SJSA1 (cell line): ENCODE measurements at places on chromosomes 16 and 17. TPM values are rescaled to one million over a fixed set of nuclear protein-coding genes. Genes with fewer than 3 reads are reported as not detected.
A peak's percentile ranks its signal among the peaks of the same experiment; 100 is the strongest.

DNA sequence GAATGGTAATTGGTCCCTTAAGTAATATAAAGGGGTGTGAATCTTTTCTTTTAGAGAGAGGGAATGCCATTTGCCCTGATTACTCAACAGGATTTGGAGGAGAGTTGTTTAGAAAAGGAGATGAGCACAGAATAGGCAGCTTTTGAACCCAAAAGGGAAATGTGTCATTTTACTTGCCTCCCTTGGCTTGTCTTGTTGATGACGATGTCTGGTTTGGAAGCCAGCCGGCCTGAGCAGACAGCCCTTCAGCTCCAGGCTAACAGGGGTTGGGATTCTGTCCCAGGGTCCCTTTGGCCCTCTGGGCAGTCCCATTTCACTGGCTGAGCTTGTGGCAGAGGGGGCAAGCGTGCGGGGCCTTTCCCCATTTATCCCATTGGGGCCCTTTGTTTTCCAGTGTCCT lies 22.3 kb upstream of the PRKAR1A start:
- no peak for DNase-seq

DNA sequence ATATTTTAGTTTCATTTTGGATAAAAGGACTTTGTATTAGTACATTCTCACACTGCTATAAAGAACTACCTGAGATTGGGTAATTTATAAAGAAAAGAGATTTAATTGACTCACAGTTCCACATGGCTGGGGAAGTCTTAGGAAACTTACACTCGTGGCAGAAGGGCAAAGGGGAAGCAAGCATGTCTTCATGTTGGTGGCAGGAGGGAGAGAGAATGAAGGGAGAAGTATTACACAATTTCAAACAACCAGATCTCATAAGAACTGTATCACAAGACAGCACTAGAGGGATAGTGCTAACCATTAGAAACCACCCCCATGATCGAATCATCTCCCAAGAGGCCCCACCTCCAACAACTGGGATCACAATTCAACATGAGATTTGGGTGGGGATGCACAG lies 142.9 kb downstream of the USP31 start:
- DNase-seq: no peak

NCBP3 gene
- total RNA-seq: 16.0 and 16.8 TPM in 2 replicates

GRCh38 chr17:72404872-72405271 lies 284.1 kb downstream of the SOX9 start:
- DNase-seq: peak; percentile 24

DNA sequence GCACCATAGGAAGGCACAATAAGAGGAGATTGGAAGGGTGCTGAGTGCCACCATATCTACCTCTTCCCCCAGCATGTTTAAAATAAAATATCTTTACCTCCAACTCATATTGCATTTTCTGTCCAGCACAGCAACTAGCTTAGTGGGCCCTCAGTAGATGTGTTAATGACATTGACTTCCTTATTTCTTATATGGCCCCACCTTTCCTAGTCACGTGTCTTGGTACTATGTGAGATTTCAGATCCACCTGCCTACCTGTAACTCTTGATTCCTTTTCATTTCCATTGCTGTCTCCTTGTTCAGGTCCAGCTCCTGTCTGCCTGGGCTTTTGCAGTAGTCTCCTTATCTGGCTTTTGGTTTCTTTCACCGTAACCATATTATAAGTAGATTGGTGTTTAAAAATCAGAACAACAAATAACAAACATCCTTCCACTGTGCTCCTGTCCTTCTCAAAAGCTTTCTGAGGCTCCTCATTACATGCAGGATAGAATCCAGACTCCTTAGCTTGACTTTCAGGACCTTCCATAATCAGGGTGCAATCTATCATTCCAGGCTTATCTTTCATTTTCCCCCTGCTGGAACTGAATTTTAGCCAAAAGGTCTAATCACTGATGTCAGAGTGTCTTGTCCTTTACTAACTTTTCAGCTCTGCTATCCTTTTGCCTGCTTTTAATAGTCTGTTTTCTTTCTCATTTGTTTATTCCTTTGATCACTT lies 71.3 kb downstream of the FTO start:
- no peak for DNase-seq

GRCh38 chr17:12955521-12955920 lies 62.3 kb downstream of the ELAC2 start:
- DNase-seq: no peak

DNA sequence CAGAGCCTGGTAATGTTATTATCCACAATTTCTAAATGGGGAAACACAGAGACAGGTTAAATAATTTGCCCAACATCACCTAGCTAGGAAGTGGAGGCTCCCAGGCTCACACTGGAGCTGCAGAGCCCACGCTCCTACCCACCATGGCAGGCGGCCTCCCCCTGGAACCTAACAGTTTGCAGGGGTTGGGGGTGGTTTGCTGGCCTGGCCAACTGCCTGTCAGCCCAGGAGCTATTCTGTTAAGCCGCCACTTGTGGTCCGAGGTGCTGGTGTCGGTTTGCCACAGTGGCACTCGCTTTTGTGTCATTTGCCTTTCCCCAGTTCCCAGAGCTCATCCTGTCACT lies 3.6 kb downstream of the PRCD start:
- no peak for DNase-seq

C17orf107 gene
- 0.18 TPM in 1 of 2 replicates, not detected in the other for total RNA-seq

- no peak for DNase-seq
These were observed 174.2 kb downstream of the KIF2B start for GRCh38 chr17:53996890-53997289.

DNA sequence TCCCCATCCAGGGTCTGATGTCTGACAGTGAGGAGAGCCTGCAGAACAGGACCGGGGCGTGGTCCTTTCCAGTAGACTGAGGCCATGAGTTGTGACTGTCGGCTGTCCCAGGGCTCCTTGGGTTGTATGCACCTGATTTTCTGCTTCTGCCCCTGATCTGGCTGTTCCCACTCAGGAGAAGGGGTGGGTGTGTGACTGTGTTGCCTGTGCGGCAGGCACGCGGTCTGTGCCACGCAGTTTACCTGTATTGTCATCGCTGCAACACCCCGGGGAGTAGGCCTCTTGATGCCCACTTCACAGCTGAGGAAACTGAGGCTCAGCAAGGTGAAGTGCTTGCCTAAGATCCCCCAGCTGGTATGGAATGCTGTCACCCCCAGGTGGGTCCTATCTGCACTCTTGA lies 1.4 kb downstream of the CRISPLD2 start:
- no peak for DNase-seq

DNA sequence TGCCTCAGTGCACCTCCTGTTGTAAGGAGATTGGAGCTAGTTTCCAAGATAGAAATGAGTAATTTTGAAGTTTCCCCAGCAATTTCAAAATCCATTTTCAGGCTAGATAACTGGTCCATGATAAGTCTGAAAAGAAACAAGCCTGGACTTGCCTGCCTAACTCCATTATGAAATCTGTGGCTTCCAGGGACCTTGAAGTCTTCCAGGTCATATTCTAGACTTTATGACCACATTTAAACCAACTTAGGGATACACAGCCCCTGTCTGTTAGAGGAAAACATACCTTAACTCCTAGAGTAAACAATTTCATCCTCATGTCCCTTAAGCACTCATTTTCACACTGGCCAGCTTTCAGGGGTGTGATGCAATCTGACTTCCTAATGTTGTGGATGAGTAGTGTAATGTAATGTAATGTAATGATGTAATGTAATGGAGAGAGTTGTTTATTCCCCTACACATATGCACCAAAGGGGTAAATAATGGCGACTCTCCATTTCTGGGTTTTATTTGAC lies 96.7 kb upstream of the FAM20A start:
- no peak for DNase-seq

TP53TG3C gene
- not detected in 2 replicates for total RNA-seq

- no peak for DNase-seq
These were observed 136.1 kb downstream of the HS3ST3A1 start for GRCh38 chr17:13465678-13466077.

GRCh38 chr16:14013145-14013570 lies 58.0 kb upstream of the MRTFB start:
- no peak for DNase-seq

- DNase-seq: peak; percentile 46
These were observed 1.3 kb upstream of the KRTAP4-9 start for GRCh38 chr17:41103896-41104295.

- peak; percentile 69 for DNase-seq
These were observed 707 bp downstream of the NUFIP2 start for GRCh38 chr17:29292992-29293889.

- DNase-seq: no peak
These were observed 18.8 kb upstream of the ERN1 start for GRCh38 chr17:64148699-64149098.

DNA sequence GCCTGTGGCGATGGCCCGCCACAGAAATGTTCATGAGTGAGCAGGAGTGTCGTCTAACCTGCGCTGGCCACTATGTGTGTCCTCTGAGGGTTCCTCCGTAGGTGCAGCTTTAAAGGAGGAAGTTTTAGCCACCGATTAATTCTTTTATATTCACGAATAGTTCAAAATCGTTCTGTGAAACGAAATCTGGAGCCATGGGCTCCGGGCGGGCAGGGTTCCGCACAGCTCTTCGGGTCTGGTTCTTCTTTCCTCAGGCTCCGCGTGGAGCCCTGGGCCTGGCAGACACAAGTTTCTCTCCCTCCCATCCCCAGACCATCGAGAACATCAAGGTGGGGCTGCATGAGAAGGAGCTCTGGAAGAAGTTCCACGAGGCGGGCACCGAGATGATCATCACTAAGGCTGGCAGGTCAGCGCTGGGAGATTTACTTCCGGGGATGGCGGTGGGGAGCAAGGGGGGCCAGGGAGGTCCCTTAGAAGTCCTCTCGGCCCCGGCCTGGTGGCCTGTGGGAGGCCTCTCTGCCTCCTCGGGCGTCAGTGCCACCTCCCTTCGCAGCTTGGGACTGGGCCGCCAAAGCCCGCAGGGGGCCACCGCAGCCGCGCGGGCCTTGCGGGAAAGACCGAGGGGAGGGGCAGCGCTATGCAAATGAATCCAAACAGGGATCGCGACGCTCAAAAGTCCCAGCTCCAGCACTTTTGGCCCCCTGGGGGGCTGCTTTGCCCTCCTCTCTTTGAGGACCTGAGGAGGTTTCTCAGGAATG lies 5.2 kb downstream of the TBX4 start:
- DNase-seq: peak; percentile 39

DNA sequence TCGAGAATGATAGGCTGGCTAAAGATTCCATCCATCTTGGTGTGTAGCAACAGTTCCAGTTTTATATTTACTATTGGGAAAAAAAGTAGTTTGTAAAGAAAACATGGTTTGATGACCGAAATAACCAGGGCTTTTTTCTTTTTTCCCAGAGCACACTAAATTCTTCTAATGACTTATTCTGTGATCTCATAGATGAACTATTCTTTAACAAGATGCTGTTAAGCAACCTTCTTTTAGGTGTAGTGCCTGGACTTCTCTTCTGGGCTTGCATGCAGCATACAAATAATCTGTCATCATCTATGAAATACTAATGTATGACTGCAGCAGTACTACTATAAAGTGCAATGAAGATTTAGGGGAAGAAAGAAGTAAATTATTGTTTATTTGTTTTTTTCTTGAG lies 11.0 kb upstream of the CAPNS2 start:
- DNase-seq: no peak

ZP2 gene
- total RNA-seq: not detected in 2 replicates

DNA sequence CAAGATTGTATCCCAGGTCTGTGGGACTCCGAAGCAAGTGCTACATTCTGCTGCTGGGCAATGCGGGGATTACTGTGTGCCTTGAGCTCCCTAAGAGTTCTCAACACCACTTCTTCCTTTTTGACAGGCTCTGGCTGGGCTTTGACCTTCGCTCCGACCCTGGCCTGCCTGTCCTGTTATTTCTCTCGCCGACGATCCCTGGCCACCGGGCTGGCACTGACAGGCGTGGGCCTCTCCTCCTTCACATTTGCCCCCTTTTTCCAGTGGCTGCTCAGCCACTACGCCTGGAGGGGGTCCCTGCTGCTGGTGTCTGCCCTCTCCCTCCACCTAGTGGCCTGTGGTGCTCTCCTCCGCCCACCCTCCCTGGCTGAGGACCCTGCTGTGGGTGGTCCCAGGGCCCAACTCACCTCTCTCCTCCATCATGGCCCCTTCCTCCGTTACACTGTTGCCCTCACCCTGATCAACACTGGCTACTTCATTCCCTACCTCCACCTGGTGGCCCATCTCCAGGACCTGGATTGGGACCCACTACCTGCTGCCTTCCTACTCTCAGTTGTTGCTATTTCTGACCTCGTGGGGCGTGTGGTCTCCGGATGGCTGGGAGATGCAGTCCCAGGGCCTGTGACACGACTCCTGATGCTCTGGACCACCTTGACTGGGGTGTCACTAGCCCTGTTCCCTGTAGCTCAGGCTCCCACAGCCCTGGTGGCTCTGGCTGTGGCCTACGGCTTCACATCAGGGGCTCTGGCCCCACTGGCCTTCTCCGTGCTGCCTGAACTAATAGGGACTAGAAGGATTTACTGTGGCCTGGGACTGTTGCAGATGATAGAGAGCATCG lies 2.4 kb downstream of the SLC16A13 start:
- no peak for DNase-seq

SLC13A2 gene
- total RNA-seq: not detected in 2 replicates

- peak; percentile 79 for DNase-seq
These were observed 5.2 kb upstream of the OR1F1 start for GRCh38 chr16:3182608-3183444.

- no peak for DNase-seq
These were observed 30.2 kb upstream of the CBLN1 start for GRCh38 chr16:49311823-49312222.

GRCh38 chr17:55540414-55541091 lies 29.3 kb upstream of the SMIM36 start:
- no peak for DNase-seq

GRCh38 chr17:30290696-30291542 lies 825 bp downstream of the BLMH start:
- peak; percentile 69 for DNase-seq

ABCA6 gene
- total RNA-seq: not detected in 2 replicates

TBC1D3H gene
- total RNA-seq: not detected in 2 replicates

GRCh38 chr17:43931062-43931571 lies 11.2 kb downstream of the PPY start:
- DNase-seq: no peak

DNA sequence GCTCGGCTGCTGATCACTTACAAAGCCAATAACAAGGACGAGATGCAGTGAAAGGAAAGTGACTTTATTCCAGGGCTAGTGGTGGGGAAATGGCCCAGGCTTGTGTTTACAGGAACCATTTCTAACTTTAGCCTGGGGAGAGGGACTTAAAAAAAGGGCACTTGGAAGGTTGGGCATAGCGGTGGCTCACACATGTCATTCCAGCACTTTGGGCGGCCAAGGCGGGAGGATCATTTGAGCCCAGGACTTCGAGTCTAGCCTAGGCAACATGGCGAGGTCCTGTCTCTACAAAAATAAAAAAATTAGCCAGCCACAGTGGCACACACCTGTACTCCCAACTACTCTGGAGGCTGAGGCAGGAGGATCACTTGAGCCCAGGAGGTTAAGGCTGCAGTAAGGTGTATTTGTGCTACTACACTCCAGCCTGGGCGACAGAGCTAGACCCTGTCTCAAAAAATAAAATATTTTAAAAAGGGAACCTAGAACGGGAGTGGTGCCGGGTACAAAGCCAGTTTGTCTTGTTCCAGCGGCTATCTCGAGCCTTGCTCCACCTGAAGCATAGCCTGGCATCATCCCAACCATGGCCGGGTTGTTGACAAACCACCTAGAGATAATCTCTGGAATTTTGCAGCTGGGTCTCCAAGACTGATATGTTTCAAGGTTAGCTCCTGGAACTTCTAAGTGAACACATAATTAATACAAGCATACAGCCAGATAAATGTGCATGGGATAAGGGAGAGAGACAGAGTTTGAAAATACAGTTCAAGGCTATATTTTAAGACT lies 5.7 kb upstream of the TVP23A start:
- DNase-seq: no peak

GRCh38 chr17:73362697-73363096 lies 50.9 kb upstream of the CDC42EP4 start:
- DNase-seq: no peak

GRCh38 chr16:68768771-68769170 lies 31.7 kb downstream of the CDH1 start:
- DNase-seq: no peak

GRCh38 chr16:65975049-65975708 lies 391.3 kb upstream of the CDH5 start:
- DNase-seq: peak; percentile 46

SLC13A5 gene
- not detected in 2 replicates for total RNA-seq
